ENCODE measurements at places on chromosomes 6 and 20.

DNA sequence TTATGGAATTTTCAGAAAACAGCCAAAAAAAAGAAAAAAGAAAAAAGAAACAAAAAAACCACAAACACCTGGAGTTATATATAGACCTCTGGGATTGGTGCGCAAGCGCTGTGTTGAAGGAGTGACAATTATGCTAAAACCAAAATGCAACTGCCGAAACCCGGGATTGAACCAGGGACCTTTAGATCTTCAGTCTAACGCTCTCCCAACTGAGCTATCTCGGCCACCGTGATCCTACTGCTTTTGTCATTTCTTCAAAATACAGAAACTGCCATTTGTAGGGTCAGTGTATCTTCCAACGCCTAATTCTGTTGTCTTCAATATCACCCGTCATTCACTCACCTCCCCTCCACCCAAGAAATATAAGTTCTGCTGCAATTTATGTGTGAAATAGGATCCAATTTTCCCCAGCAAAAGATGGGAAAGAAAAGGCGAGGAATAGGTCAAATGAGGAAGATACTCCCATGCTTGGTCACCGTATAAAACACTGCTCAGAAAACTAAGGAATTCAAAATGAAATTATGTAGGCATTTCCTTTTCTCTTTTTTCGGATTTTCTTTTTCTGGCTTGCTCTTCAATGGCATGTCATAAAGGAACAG is 116.0 kb downstream of the TRIM27 start:
- no peak for DNase-seq

- DNase-seq, result no peak
Measured at GRCh38 chr6:4344317-4344899, 209.0 kb upstream of the ECI2 start.

- DNase-seq, result no peak
Measured at GRCh38 chr6:12504325-12504966, 212.1 kb upstream of the PHACTR1 start.

DNA sequence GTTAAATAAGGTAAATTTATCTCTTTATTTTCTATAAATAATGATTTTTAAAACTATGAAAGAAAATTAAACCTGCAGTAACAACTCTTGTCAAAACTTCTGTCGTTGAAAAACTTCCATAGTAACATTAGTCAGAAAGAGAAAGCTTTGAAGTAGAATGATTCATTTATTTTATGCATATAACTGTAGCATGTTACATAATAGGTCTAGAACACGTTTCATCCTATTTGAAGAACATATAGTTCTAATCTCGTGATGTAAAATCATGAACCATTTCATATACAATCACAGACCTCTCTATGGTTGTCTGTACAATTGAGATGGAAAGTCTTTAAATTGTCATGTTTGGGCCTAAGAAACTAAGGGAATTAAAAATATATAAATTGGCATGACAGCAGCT is 61.3 kb upstream of the MYLIP start:
- no peak for DNase-seq

- DNase-seq, result no peak
Measured at GRCh38 chr20:10578607-10579006, 95.2 kb downstream of the JAG1 start.

DNA sequence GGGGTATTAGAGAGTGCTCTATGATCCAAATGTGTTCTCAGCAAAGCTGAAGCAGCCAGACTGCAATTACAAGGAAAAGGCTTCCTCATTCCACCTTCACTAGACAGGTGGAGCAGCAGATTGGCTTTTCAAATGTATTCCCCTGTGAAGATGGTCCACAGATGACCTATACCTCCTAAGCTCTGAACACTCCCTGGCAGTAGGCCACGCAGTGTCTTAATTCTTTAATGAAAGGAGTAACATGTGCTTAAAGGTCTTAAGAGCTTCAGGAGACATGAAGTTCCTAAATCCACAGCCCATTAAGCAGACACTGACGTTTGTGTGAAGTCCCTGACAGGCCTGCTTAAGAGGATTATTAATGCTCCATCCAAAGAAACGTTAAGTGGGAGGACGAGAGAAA is 138.9 kb upstream of the NUP153 start:
- DNase-seq, result no peak

DNA sequence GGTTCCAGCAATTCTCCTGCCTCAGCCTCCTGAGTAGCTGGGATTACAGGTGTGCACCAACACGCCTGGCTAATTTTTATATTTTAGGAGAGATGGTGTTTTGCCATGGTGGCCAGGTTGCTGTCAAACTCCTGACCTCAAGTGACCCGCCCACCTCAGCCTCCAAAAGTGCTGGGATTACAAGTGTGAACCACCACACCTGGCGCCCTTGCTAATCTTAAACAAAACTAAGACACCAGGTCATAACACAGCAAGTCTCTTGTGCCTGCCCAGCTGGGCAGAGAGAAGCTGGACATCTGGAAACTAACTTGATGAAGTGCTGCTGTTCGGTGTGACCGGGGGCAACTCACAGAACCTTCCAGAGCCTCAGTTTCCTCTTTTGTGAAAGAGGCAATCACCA is 68.0 kb downstream of the PPP1R3G start:
- DNase-seq, result no peak

DNA sequence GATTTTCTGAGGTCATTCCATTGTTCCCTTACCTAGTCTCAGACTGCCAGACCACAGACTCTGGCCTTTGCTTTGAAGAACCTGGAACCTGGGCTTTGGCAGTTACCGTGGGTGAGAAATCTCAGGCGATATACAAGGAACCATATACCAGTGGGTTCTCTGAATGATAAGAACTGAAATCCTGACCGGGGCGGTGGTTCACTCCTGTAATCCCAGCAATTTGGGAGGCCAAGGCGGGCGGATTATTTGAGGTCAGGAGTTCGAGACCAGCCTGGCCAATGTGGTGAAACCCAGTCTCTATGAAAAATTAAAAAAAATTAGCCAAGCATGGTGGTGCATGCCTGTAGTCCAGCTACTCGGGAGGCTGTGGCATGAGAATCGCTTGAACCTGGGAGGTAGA is 14.3 kb upstream of the SGK2 start:
- DNase-seq, result no peak

DNA sequence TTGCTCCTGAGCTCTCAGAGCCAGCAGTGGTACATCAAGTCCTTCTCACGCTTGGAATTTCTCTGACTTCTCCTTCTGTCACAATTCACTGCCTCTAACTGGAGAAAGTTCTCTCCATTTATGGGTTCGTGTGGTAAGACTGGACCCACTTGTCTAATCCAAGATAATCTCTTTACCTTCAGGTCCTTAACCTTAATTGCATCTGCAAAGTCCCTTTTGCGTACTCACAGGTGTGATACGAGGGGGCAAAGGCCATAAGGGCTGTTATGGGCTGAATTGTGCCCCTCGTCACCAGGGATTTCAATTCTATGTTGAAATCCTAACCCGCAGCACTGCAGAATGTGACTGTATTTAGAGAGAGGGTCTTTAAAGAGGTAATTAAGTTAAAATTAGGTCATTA is 27.5 kb upstream of the TBC1D22B start:
- no peak for DNase-seq

GRCh38 chr6:46748940-46749503 is 2.3 kb downstream of the ANKRD66 start:
- no peak for DNase-seq

GRCh38 chr20:44231713-44232468 is 15.2 kb upstream of the GDAP1L1 start:
- no peak for DNase-seq

DNA sequence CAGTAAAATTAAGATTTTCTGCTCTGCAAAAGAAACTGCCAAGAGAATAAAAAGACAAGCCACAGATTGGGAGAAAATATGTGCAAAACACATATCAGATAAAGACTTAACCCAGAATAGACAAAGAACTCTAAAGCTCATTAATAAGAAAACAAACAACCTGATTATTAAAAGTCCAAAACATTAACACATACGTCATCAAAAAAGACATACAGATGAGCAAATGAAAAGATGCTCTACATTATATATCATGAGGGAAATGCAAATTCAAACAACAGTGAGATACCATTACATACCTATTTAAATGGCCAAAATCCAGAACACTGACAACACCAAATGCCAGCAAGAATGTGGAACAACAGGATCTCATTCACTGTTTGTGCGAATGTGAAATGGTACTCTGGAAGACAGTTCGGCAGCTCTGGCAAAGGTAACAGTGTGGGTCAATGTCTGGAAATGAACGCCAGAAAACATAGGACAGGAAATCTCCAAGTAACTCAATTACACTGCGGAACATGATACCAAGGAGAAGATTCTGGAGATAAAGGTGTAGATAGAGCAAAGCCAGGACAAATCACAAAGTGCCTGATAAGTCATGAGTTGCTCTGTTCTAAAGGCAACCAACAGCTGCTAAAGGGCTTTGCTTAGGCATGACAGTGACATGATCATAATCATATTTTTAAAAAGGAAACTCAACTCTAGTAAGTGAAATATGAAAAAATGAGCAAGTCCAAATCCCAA is 96.8 kb downstream of the PDE10A start:
- DNase-seq, result no peak

- DNase-seq, result no peak
Measured at GRCh38 chr6:14232889-14233288, 115.3 kb downstream of the CD83 start.

GRCh38 chr20:39453890-39454289 is 491.7 kb downstream of the DHX35 start:
- no peak for DNase-seq

DNA sequence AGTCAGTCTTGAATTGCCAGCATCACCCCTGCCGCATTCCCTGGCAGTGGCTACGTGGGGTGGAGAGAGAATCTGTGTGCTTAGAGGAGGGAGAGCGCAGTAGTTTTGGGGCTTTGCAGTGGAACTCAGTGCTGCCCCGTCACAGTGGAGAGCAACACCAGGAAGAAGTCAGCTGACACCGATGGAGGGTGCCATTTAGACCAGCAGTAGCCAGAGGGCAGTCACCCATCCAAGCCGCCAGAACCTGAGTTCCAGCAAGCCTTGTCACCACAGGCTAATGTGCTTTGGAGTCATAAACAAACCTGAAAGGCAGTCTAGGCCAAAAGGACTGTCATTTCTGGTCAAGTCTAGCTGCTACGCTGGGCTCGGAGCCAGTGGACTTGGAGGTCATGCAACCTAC is 22.0 kb upstream of the PERP start:
- DNase-seq, result no peak

GRCh38 chr20:63693733-63694583 is 2.5 kb upstream of the TNFRSF6B start:
- no peak for DNase-seq

- no peak for DNase-seq
Measured at GRCh38 chr6:107641500-107641941, 151.6 kb downstream of the SOBP start.

GRCh38 chr6:142045380-142046278 is 87.1 kb upstream of the GJE1 start:
- no peak for DNase-seq

DNA sequence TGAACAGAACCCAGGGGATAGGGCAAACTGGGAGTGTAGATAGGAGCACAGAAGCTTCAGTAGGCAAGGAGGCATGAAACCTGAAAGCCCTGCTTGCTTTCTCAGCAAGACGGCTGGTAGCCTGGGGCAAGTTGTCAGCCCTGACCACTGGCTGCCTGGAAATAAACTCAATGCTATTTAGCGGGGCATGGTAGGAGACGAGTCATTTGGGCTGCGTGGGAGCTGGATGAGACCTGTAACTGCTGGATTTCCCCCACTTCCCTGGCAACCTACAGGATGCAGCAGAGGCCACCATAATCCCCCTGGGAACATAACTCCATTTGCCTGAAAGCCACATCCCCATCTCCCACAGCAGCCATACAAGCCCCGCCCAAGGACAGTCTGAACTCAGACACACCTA is 332.6 kb upstream of the TBX18 start:
- no peak for DNase-seq

DNA sequence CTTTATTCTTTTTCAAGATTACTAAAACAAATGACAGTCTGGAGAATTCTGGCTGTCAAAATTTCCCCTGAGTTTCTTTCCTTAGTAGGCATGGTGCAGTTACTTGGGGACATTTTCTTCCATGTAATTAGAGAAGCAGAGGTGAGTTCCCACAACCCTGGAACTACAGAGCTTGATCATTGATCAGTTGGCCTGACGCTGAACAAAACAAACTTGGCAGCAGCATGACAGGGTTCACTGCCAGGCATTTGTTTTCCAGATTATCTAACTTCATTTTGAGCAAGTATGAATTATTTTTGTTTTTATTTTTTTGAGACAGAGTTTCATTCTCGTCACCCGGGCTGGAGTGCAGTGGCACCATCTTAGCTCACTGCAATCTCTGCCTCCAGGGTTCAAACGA is 22.6 kb downstream of the IYD start:
- no peak for DNase-seq

- no peak for DNase-seq
Measured at GRCh38 chr6:37254881-37255280, 2.7 kb upstream of the TBC1D22B start.

GRCh38 chr6:117270055-117270842 is 4.9 kb downstream of the VGLL2 start:
- DNase-seq, result no peak

- DNase-seq, result no peak
Measured at GRCh38 chr6:135722679-135723078, 128.8 kb upstream of the PDE7B start.

GRCh38 chr20:58565461-58566175 is 50.4 kb upstream of the APCDD1L start:
- DNase-seq, result no peak

GRCh38 chr20:63149531-63150192 is 66.3 kb downstream of the YTHDF1 start:
- DNase-seq, result no peak

GRCh38 chr6:129776542-129777330 is 66.8 kb upstream of the ARHGAP18 start:
- DNase-seq, result no peak

DNA sequence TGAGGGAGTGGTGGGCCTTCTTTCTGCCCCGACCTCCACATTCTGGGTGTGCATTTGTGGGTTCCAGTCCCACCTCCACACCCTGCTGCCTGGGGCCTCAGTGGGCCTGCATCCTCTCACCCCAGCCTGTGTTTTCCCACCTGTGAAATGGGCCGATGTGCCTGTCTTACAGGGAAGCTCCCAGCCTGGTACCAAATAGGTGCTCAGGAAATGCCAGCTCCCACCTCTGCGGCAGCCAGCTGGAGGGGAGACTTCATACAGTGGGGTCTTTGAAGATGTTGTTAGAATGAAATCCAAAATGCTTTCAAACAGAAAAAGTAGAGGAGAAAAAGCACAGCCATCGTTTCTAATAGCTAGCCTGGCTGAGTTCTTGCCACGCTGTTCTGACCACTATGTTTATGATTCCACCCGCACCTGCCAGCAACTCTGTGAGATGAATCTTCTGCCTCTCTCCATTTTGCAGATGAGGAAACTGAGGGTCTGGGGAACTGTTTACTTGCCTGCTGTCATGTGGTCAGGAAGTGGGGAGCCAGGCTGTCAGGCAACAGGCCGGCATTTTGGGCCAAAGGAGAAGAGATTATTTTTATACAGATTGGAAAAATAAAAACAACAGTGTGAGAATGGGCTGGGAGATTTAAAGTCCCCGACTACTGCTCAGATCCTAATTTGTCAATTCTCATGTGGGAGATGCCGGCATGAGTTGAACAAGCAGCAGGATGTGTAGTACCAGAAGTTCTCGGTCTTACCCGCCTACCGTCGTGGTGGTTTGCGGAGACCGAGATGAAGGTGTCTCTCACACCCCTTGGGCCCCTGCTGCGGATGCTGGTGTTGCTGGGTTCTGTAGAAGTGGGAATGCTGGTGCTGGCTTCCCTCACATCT is 4.6 kb downstream of the TMEM181 start:
- peak; percentile 48 for DNase-seq

- DNase-seq, result no peak
Measured at GRCh38 chr6:410555-411395, 19.2 kb downstream of the IRF4 start.

- DNase-seq, result no peak
Measured at GRCh38 chr6:163181666-163182180, 232.8 kb upstream of the QKI start.

Data from central memory CD4-positive, alpha-beta T cell (primary cell).